ENCODE measurements at places on chromosomes 12 and 14.

- DNase-seq = no peak
Measured at GRCh38 chr12:121893961-121894460, 5.4 kb downstream of the PSMD9 start.

- DNase-seq = no peak
Measured at GRCh38 chr14:31927348-31927832, 149.7 kb upstream of the ARHGAP5 start.

DNA sequence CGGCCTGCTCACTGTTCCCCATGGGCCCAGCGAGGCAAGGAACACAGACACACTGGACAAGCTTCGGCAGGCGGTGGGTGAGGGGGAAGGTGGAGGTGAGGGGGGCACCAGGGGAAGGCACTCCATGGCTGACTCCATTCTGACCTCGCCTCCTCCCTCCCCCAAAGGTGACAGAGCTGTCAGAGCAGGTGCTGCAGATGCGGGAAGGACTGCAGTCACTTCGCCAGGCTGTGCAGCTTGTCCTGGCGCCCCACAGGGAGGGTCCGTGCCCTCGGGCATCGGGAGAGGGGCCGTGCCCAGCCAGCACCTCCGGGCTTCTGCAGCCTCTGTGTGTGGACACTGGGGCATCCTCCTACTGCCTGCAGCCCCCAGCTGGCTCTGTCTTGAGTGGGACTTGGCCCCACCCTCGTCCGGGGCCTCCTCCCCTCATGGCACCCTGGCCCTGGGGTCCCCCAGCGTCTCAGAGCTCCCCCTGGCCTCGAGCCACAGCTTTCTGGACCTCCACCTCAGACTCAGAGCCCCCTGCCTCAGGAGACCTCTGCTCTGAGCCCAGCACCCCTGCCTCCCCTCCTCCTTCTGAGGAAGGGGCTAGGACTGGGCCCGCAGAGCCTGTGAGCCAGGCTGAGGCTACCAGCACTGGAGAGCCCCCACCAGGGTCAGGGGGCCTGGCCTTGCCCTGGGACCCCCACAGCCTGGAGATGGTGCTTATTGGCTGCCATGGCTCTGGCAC, 10.6 kb downstream of the MCRS1 start:
- no peak for DNase-seq

DNA sequence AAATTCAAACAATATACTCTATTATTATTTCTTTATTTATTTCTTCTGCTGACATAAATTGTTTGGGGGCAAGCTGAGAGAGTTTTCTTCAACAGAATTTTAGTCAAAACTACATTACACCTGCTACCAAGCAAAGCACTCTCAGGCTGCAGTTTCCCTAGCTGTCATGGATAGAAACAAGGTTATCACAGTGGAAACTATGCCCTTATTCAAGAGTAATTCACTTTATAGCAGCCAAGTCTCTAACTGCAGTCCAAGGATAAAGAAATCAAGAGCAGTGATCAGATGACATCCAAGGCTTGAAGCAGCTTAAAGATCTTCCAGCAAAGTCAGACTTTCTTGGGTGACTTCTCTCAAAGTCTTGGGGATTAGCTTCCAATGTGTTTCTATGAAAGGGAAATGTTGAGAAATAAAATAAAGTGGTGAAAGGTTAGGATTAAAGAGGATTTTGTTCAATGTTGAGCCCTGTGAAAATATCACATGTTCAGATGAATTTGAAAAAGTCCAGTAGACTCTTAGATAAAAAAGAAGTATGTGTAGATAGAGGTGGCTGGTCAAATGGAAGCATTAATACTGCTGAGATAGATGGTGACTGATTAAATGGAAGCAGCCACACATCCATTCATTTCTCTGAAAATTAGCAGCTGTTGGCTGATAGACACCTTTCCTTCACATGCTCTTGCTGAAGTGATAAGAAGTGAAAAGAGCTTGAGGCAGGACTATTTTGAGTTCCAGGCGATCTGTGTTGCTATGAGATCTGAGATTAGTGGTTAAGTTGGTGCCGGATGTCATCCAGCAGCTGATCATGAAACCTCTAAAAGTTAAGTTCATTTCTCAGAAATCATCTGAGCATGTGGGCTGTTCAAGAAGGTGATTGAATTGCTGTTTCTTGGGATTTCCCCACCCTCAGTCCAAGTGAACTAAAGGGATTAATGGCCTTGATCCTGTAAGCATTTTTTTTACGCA, 257.8 kb upstream of the BTG1 start:
- peak; percentile 77 for DNase-seq

- DNase-seq = no peak
Measured at GRCh38 chr12:53696285-53696654, 20.4 kb upstream of the ATP5MC2 start.

DNA sequence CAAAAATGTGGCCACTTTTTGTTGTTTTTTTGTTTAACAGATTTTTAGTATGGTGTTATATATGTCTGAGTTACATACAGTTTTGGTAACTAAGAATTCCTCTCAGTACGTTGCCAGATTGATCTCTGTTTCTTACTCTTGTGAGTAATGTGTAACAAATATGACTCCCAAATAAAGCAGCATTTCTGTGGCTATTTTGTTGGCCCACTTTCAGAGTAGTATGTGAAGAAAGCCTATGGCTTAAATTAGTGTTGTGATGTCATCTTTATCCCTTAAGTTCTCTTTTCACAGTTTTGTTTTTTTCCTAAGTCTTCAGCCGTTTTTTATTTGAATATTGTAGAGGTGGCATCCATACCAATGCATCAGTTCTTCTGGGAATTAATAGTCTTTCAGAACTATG, 10.7 kb downstream of the PCNX4 start:
- no peak for DNase-seq

GRCh38 chr14:80003138-80003537, 208.2 kb downstream of the DIO2 start:
- DNase-seq = no peak

GRCh38 chr12:991350-992333, 619 bp downstream of the ERC1 start:
- no peak for DNase-seq

- DNase-seq = no peak
Measured at GRCh38 chr14:68309616-68310015, 483.3 kb downstream of the ZFP36L1 start.

DNA sequence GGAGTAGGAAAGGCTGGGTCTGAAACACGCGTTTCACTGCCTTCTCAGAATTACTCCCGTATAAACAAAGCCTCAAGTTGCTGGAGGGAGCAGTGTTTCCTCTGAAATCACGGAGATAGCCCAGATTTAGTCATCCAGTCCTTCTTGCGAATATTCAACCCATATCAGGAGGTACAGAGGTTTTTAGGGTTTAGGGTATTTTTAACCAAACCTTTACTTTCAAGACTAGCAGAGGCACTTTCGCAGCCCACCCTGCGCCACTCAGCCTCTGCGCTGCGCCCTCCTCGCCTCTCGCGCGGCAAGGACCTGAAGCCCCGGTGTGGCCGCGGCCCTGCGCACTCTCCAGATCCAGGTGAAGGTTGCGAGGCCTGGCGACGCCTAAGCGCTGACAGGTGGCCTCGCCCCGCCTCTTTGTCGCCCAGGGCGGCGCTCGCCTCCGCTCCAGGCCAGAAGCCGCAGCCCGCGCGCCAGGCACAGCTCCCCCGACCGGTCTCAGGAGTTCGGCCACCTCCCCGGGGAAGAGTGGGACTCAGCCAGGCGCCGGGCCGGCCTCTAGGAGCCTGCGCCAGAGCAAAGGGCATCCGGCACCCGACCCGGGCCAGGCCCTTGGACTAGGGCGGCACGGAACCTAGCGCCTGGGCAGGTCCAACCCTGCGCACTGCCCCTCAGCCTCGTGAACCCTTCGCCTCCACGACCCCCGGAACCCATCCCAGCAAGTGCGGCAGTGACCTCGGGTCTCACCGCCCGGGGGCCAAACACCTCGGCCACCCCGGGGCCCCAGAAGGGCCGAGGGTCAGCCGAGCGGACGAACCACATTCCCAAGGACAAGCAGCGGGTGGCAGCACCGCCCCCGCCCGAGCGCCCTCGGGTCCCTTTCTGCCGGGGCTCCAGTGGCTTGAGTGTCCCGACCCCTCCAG, 1.8 kb upstream of the SAMD4A start:
- DNase-seq = peak; percentile 87

DNA sequence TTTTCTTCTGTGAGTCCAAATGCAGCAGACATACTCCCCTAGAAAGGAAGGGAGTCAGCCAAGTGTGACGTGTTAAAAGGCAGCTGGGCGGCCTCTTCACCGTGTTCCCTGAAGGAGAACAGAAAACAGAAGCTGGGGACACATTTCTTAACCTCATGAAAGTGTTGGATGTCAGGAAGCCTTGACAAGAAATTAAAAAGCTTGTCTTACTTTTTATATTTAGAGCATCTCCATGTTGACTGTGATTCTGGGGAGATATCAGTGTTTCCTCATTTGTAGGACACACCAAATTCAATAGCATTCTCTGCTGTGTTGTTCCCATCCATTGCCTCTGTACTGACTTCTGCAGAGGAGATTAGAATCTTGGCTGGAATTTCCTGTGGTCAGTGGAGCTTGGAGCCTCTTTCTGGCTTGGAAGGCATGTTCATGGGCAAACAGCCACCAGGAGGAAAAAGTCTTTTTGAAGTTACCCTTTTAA, 93.7 kb downstream of the RMST start:
- DNase-seq = no peak

DNA sequence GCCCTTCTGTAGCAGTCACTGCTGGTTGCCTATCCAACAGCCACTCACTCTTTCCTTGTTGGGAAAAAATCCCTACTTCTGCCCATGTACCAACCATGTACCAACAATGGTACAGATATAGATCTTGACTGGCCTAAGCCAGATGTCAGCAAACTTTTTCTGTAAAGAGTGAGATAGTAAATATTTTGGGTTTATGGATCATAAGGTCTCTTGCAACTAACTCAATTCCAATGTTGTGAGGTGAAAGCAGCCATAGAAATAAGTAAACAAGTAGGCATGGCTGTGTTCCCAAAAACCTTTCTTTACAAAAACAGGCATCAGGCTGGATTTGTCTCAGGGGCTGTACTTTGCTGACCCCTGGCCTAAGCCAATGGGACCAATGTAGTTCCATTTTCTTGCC, 73.5 kb downstream of the ARMH4 start:
- no peak for DNase-seq

GRCh38 chr12:113854385-113855142, 111.6 kb downstream of the RBM19 start:
- DNase-seq = no peak

GRCh38 chr14:23122086-23122485, 3.0 kb upstream of the CEBPE start:
- no peak for DNase-seq

DNA sequence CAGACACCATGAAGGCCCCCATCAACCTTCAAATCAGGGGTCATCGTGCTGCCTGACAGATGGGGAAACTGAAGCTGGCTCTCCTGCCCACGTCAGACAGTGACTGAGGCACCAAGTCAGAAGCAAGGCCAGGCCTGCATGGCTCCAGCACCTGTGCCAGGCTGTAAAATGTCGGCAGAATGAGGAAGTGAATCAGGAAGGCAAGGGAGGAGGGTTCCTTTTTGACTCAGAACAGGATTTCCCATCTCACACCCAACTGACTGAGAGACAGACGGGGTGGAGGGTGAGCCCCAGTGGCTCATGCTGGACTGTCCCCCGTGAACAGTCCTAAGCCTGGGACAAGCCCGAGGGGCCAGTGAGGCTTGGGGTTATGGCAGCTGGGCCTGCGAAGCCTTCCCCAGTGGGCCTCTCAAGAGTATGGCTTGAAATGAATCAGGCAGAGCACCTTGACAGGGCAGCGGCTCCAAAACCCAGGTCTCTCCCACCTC, 20.9 kb downstream of the SYNE3 start:
- DNase-seq = peak; percentile 70

DNA sequence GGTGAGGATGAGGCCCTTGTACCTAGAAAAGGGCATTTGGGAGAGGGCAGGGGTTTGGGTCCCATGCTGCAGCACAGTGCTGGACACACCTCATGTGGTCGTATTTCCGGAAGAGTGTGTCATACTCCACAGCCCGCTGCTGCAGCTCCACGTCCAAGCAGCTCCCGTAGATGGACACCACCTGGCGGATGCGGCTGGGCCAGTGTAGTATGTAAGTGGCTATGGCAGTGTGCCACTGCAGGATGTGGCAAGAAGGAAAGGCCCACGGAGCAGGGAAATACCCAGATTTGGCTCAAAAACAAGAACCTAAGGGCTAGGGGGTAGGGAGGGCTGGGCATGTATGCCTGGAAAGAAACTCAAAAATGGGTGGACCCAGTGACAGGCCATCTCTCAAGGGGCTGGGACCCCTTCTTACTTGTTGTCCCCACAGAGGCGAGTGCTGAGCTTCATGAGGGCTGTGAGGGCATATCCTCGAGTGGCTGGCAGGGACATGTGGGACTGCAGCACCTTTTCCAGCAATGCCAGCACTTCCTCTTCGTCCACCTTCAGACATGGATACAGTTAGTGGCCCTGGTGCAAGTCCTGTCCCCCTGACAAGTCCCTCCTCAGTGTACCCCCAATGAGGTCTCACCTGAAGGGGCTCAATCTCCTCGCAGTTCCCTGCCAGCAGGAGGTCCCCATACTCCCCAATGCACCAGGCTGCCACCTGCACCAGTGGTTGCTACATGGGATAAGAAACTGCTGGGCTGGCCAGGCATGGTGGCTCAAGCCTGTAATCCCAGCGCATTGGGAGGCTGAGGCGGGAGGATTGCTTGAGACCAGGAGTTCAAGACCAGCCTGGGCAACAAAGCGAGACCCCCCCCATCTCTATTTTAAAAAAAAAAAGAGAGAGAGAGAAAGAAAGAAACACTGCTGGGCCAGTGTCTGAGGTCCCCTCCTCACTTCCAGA, 5.4 kb downstream of the AP1G2 start:
- DNase-seq = no peak

- DNase-seq = no peak
Measured at GRCh38 chr14:71395151-71395604, 487.9 kb downstream of the PCNX1 start.

GRCh38 chr12:113555226-113555625, 83.6 kb upstream of the LHX5 start:
- no peak for DNase-seq

DNA sequence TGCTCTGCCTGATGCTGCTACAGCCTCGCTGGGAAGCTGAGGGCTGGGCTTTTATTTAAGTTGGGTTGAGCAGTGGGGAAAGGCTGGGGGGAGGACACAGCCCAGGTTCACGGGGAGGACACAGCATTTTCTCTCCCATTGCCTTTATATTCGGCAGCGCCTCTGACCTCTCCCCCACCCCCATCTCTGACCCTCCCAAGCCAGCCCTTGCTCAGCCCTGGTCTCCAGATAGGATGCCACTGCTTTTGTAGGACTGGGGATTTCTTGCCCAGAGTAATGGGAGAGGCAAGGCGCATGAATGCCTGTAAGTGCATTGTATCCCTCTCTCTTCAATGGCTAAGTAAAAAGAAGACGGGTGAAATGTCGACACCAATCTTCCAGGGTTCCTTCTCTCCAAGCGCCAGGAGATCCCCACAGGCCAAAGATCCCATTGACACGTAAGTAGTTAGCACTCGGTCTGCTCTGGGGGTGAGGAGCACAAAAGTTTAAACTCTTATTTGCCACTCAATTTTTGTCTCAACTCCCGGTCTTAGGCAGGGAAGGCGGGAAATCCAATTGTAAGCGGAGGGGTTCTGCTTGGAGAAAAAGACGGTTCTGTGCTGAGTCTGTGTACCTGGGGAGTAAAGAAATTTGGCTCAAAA, 4.6 kb downstream of the HOXC4 start:
- no peak for DNase-seq
